ENCODE measurements at places on chromosomes 5 and 9.

- no peak overlapping the region for H3K27ac ChIP-seq
- no peaks in the 10 kb centered on the region for H3K27me3 ChIP-seq
- peak; percentile 48 for DNase-seq
- H3K36me3 ChIP-seq = no peaks in the 10 kb centered on the region
Measured at GRCh38 chr5:76763136-76763535, 47.2 kb downstream of the F2R start.

GRCh38 chr9:706606-707459 lies 134.7 kb upstream of the DMRT1 start:
- H3K4me1 ChIP-seq = 0 out of 2 replicates have a peak, but pooled peaks cover 5% of the 10 kb centered on the region
- peaks cover 9% of the 10 kb centered on the region for H3K36me3 ChIP-seq
- H3K4me3 ChIP-seq = peak overlapping the region; percentile 59

DNA sequence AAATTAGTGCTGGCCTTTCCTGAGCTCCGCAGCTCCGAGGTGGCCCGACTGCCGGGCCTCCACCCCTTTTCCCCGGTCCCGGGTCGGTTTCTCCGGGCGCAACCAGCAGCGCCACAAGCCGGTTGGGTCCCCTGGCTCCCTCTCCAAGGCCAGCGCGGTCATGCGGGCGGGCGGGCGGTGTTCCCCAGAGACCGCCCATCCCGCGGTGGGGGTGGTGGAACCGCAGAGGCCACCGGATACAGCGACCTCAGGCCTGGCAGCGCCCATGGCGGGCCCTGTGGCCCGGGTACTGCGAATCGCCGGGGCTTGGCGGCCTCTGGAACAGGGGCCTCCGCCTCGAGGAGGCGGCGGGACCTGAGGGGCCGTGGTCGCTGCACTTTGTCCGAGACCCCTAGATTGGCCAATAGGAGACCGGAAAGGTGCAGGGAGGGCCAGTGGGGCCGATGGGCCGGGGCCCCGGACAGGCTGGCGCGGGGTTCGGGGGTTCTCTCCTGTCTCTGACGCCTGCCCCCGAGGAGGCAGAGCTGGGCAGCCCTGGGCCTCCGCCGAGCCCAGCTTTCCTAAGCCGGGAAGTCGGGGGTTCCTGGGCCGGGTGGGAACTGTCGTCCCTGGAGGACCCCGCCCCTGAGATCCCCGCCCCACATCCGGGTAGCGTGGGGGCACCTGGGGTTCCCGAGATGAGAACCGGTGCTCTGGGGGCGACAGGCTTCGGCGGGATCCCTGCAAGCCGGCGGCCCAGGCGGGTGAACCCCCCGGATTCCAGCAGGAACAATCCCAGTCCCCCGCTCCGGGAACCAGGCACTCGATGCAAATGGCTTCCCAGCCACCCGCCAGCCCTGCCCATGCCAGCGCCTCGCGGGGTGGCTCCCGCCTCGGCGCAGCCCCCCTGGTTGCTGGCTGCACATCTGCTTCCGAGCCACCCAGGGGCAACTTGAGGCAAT lies 293.9 kb downstream of the ZSWIM6 start:
- no peaks in the 10 kb centered on the region for H3K27me3 ChIP-seq
- no peaks in the 10 kb centered on the region for H3K36me3 ChIP-seq
- DNase-seq = peak; percentile 22

GRCh38 chr5:172339264-172340180 lies 56.0 kb upstream of the UBTD2 start:
- no peaks in the 10 kb centered on the region for H3K4me1 ChIP-seq
- no peak overlapping the region for H3K4me3 ChIP-seq
- DNase-seq = no peak
- H3K36me3 ChIP-seq = no peaks in the 10 kb centered on the region

DNA sequence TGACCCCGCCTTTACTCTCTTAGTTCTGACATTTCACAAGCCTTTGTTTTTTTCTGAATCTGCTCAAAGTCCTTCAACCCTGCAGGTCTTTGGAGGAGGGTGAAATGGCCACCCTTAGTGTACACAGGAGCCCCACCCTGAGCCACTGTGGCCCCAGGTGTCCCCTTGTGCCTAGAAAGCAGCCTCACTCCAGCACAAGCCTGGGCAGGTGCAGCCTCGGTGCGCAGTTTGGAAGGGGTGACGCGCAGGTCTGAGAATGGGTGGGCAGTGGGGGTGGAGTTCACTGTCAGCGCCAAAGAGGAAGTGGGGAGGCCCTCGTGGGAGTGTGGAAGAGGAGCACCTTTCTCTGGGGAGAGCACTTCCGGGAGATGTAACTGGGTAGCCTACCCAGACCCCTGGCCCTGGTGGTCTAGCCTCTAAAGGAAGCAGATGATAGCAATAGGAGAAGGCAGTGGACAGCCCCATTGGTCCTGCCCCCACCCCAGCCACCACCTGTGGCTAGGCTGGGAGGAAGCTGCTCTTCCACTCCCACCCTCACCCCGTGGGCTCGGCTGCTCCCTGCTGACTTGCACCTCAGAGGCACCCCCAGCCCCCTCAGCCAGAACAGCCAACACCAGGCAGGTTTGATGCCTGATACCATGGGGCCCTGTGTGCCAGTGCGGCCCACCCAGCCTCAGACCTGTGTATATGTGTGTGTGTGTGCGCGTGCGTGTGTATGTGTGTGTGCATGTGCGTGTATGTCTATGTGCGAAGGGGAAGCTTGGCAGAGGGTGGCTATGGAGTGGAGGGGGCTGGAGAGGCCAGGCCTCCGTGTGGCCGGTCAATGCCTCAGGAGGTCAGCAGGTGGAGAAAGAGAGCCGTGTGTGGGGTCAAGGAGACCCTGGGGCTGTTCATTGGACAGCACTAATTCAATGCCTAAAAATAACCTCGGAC lies 16.8 kb upstream of the DAB2IP start:
- H3K27ac ChIP-seq = no peak overlapping the region
- no peaks in the 10 kb centered on the region for H3K36me3 ChIP-seq
- no peak overlapping the region for H3K4me3 ChIP-seq
- no peaks in the 10 kb centered on the region for H3K4me1 ChIP-seq

DNA sequence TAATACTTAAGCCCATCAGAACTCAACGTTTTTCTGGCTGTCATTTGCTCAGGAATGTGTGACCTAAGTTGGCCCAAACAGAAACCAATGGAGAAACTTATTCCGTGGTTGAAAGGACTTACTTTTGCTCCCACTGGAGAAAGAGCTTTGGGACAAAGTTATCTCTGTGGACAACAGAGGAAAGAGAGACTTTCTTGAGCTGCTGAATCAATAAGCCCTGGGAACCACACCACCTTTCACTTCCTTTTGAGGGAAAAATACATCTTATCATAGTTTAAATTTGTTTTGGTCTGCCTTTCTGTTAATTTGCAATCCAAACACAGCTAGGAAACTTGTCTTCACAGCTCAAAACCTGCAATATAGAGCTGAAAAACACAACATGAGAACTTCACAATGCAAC lies 62.8 kb upstream of the VCAN start:
- DNase-seq = no peak
- H3K4me3 ChIP-seq = no peak overlapping the region
- no peaks in the 10 kb centered on the region for H3K4me1 ChIP-seq
- H3K27me3 ChIP-seq = no peaks in the 10 kb centered on the region

- H3K27ac ChIP-seq = no peak overlapping the region
- no peak overlapping the region for H3K4me3 ChIP-seq
- no peaks in the 10 kb centered on the region for H3K36me3 ChIP-seq
- H3K4me1 ChIP-seq = no peaks in the 10 kb centered on the region
- DNase-seq = no peak
Measured at GRCh38 chr5:89556215-89556913, 673.4 kb upstream of the MEF2C start.

GRCh38 chr5:23367874-23368273 lies 139.5 kb upstream of the PRDM9 start:
- H3K27ac ChIP-seq = no peak overlapping the region
- no peak for DNase-seq
- H3K4me3 ChIP-seq = no peak overlapping the region
- no peaks in the 10 kb centered on the region for H3K36me3 ChIP-seq

GRCh38 chr9:132328580-132328979 lies 26.2 kb downstream of the SETX start:
- H3K4me3 ChIP-seq = no peak overlapping the region
- H3K27me3 ChIP-seq = no peaks in the 10 kb centered on the region
- DNase-seq = no peak

GRCh38 chr5:174736331-174736721 lies 11.9 kb downstream of the MSX2 start:
- no peaks in the 10 kb centered on the region for H3K36me3 ChIP-seq
- DNase-seq = no peak
- no peak overlapping the region for H3K27ac ChIP-seq
- H3K4me1 ChIP-seq = no peaks in the 10 kb centered on the region

DNA sequence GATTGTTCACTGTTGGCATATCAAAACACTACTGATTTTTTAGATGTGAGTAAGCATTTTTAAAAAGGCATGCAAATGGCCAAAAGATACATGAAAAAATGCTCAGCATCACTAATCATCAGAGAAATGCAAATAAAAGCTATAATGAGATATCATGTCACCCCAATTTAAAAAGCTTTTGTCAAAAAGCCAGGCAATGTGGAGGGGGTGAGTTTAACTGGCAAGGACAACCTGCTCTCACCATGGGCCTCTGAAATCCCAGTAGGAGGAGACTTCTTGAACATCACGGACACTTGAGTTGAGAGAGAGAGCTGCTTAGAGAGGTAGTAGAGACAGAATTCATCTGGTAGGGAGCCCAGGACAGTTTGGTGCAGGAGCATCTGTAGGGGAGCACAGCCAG lies 347.1 kb upstream of the MPDZ start:
- H3K4me3 ChIP-seq = no peak overlapping the region
- H3K4me1 ChIP-seq = no peaks in the 10 kb centered on the region
- no peak overlapping the region for H3K27ac ChIP-seq
- no peaks in the 10 kb centered on the region for H3K27me3 ChIP-seq
- DNase-seq = no peak
- H3K36me3 ChIP-seq = no peaks in the 10 kb centered on the region

DNA sequence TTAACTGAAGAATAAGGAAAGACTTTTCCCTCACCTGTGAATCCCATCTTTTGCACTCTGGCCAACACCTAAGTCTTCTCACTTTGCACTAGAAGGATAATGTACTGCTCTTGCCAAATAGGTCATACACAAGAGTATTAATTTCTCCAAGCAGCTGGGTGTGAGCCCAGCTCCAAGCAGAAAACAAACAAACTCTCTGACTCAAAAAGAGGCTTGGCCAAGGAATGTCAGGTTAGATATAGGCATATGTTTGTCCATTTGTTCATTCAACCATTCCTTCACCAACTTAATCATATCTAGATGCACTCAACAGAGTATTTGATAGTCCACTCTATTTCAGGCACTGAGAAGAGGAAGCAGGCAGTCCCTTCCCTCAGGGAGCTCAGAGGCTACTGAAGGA lies 84.4 kb downstream of the HTR4 start:
- no peak overlapping the region for H3K27ac ChIP-seq
- no peak for DNase-seq
- H3K36me3 ChIP-seq = no peaks in the 10 kb centered on the region
- H3K4me3 ChIP-seq = no peak overlapping the region
- H3K27me3 ChIP-seq = no peaks in the 10 kb centered on the region
- H3K4me1 ChIP-seq = no peaks in the 10 kb centered on the region

DNA sequence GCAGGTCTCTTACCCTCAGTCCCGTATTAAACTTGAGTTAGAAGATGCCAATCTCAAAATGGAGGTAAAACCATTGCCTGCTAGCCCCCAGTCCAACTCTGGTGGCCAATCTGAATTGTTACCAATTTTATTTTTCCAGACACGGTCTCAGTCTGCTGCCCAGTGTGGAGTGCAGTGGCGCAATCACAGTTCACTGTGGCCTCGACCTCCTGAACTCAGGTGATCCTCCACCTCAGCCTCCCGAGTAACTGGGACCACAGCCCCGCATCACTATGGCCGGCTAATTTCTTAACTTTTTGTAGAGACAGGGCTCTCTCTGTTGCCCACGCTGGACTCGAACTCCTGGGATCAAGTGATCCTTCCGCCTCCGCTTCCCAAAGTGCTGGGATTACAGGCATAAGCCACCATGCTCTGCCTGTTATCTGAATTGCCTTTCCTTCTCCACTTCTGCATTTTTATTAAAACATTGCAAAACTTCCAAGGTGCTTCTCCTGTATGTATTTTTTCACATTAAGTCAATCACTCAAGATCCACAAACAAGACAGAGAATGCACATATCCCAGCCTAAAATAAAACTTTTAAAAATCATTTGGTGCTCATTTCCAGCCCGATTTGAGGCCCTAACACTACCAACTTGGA lies 2.3 kb downstream of the FANCC start:
- no peak for DNase-seq
- no peak overlapping the region for H3K4me3 ChIP-seq
- 0 out of 2 replicates have a peak, but pooled peaks cover 9% of the 10 kb centered on the region for H3K4me1 ChIP-seq
- no peak overlapping the region for H3K27ac ChIP-seq
- no peaks in the 10 kb centered on the region for H3K27me3 ChIP-seq
- no peaks in the 10 kb centered on the region for H3K36me3 ChIP-seq

DNA sequence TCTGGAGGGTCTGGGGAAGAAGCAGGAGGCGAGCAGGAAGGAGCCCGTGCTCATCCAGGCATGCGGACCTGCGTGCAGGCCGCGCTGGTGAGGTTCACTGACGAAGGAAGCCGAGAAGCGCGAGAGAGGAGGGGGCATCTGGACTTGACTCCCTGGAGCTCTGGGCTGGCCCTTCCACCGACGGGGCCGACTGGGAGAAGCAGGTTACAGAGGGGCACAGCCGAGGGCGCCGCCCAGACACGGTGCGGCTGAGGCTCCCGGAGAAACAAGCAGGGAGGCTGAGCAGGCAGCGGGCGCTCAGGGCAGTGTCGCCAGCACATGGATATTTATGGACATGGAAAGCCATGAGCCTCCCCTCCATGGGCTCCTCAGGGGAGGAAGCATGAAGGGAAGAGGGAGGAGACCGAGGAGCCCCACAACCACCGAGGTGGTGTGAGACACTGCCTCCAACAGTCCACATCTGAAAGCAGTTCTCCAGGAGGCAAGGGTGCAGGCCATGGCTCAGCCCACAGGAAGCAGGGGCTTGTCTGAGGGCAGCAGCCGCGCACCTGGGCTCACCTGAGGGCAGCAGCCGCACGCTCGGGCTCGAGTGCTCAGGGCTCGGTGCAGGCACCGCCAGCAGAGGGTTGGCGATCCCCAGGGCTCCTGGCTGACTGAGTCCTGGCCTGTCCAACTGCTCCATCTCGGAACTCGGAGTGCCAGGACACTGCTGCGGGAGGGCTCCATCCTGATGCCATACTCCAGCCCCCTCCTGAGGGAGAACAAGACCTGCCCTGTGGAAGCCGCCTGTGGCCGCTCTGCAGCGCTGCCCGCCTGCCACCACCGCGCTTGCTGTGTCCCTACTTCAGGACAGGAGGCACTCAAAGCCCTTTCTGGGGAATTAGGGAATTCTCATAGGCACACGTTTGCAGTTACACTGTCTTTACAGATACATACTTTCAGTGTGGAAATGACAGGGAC lies 15.7 kb upstream of the INPP5E start:
- H3K36me3 ChIP-seq = peaks cover 4% of the 10 kb centered on the region
- H3K4me3 ChIP-seq = no peak overlapping the region
- H3K27me3 ChIP-seq = no peaks in the 10 kb centered on the region
- no peaks in the 10 kb centered on the region for H3K4me1 ChIP-seq

GRCh38 chr5:147675168-147675567 lies 107.4 kb downstream of the JAKMIP2 start:
- no peak overlapping the region for H3K27ac ChIP-seq
- H3K27me3 ChIP-seq = no peaks in the 10 kb centered on the region
- H3K4me1 ChIP-seq = peaks cover 7% of the 10 kb centered on the region
- 0 out of 2 replicates have a peak, but pooled peaks cover 4% of the 10 kb centered on the region for H3K36me3 ChIP-seq
- H3K4me3 ChIP-seq = no peak overlapping the region
